ENCODE measurements at places on chromosomes 6 and 20.

- DNase-seq, result no peak
Observed at GRCh38 chr6:160412993-160413392, 64.8 kb downstream of the SLC22A3 start.

- no peak for DNase-seq
Observed at GRCh38 chr6:121733234-121733633, 297.8 kb downstream of the GJA1 start.

- DNase-seq, result no peak
Observed at GRCh38 chr6:62174548-62174947, 111.5 kb downstream of the KHDRBS2 start.

DNA sequence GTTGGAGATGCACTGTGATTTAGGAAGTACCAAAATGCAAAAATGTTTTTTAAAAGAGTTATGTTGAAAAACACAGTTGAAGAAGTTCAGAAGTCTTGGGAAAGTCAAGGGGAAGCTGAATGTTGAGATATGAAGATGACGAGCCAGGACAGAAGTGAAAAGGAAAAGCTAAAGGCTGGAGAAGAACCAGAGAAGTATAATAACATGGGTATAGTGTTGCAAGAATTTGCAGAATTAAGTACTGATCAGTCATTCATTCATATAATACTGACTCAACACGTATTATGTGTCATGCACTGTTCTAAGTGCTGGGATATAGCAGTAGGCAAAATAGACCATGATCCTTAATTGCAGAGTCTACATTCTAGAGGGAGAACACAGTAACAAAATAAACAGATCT is 432.8 kb downstream of the CDC5L start:
- DNase-seq, result no peak

DNA sequence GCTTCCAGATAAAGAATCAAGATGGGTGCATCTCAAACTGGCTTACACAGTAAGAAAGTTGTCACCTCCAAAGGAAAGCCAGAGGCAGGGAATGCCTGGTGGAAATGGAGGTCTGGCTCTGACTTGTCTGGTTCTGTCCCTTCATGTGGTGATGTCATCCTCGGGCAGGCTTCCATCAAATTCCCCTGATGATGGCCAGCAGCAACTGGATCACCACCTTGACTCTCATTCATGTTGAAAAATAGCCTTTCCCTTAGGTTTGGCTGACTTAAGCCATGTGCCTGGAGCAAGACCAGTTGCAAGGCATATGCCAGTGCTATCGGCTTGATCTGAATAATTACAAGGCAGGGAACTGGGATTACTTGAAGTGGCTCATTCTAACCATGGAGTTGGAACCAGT is 28.8 kb downstream of the IMPG1 start:
- DNase-seq, result no peak

- no peak for DNase-seq
Observed at GRCh38 chr20:13264907-13265306, 43.8 kb downstream of the ISM1 start.

DNA sequence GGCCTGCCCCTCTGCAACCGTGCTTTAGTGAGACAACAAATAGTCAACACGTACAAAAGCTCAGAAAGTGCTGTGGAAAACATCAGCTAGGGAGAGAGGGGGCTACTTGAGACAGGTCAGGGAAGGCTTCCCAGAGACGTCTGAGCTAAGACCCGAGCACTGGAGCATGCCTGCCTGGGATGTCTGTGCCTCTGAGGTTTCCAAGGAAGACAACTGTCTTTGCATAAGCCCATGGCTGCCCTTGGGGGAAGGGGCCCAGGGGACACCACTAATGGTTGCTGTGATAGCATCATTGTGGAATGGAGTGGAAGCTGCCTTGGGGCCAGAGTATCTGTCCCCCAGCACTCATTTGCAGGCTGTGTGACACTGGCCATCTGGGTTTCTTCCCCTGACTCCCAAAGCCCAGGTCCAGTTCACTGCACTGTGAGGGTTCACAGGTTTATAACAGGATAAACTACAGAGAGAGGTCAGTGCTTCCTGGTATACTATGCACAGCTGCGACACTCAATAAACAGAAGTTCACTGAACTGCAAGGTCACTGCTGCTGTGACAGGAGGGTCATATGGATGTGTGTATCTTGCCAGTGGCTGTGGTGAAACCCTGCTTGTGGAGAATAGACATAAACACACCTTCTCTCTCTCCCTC is 1.5 kb upstream of the ARFGEF2 start:
- DNase-seq, result peak; percentile 60

DNA sequence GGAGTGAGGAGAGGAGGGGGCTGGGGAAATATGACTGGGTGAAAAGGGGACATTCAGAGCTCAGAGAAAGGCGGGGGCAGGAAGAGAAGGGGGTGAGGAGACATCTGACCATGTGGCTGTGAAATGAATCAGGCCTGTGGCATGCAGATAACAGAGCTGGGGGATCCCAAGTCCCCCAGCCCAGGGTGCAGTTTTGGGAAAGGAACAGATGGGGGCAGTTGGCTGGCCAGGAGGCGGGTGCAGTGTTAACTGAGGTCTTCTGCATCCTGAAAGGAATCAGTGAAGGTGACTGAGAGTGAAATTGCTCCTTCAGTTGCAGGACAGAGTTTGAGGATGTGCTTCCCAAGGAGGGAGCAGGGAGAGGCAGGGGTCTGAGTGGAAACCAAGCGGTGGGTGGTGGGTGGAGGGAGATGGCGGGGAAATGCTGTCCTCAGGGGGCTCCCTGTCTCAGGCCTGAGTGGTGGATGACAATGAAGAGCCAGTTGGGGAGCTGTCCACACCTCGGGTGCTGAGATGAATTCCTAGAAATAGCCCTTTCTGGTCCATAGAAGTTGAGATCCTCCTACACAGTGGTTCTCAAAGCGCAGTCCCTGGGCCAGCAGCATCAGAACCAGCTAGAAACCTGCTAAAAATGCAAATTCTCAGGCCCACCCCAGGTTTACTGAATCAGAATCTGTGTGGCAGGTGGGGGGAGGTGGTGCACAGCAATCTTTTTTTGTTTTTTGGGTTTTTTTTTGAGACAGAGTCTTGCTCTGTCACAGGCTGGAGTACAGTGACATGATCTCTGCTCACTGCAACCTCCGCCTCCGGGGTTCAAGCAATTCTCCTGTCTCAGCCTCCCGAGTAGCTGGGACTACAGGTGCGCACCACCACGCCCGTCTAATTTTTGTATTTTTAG is 26.0 kb upstream of the CCDC167 start:
- DNase-seq, result peak; percentile 44

DNA sequence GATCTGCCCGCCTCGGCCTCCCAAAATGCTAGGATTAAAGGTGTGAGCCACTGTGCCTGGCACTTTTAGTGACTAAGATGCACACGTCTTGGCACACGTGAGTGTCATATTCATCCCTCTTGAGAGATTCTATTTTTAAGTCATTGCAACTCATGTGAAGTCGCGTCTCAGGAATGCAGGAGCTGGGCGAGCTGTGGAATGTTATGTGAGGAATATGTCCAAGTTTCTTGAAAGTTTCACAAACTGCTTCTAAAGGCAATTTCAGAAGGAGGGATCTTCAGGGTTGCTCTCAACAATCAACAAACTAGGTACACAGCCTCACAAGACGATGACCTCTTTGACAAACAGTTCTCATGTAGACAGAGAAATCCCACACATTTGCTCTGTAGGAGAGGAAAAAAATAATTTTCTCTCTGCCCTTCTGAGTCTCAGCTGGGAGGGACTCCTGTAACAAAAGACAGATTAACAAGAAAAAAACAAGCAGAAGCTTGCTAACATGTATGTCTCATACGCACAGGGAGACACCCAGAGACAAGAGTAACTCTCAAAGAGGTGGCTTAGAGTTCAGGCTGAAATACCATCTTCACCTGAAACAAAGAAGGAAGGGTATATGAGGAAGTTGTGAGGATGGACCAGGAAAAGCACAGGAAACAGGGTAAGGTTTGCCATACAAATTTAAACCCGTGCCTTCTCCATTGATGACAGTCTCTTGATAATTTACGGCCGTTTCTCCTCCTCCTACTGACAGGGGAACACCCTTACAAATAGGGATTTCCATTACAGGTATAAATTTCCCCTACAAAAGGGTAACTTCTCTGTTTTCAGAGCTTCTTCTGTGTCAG is 45.3 kb upstream of the FAM50B start:
- DNase-seq, result peak; percentile 71

- DNase-seq, result peak; percentile 67
Observed at GRCh38 chr6:16183187-16183664, 54.3 kb downstream of the MYLIP start.

DNA sequence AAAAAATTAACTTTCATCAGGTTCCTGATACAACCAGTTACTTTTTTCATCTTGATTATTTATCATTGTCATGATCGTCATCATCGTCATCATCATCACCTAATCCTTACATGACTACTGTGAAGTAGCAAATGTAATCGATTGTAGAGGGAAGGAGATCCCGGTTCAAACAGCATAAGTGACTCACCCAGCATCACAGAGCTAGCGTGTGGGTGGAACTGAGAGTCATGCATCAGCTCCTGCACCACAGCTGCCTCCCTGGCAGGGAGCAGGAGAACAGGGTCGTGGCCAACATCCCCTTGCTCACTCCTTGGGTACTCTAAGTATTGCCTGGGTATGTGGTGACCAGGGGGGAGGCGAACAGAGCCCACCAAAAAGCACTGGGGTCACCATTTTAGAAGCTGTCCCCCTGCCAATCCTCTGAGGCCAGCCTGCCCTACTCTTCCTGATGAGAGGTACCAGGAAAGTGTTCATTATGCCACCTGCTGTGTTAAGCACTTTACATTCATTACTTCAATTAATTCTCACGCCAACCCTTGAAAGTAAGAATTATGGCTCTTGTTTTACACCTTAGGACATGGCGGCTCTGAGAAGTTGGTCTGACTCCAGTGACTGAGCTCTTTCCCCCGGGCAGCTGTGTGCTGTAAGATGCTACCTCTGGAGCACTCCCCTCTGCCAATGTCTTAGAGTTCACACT is 425.2 kb downstream of the CD83 start:
- DNase-seq, result no peak

GRCh38 chr6:28977341-28978132 is 27.6 kb downstream of the ZNF311 start:
- DNase-seq, result peak; percentile 19

- DNase-seq, result peak; percentile 45
Observed at GRCh38 chr20:59955131-59955796, 3.0 kb upstream of the CDH26 start.

DNA sequence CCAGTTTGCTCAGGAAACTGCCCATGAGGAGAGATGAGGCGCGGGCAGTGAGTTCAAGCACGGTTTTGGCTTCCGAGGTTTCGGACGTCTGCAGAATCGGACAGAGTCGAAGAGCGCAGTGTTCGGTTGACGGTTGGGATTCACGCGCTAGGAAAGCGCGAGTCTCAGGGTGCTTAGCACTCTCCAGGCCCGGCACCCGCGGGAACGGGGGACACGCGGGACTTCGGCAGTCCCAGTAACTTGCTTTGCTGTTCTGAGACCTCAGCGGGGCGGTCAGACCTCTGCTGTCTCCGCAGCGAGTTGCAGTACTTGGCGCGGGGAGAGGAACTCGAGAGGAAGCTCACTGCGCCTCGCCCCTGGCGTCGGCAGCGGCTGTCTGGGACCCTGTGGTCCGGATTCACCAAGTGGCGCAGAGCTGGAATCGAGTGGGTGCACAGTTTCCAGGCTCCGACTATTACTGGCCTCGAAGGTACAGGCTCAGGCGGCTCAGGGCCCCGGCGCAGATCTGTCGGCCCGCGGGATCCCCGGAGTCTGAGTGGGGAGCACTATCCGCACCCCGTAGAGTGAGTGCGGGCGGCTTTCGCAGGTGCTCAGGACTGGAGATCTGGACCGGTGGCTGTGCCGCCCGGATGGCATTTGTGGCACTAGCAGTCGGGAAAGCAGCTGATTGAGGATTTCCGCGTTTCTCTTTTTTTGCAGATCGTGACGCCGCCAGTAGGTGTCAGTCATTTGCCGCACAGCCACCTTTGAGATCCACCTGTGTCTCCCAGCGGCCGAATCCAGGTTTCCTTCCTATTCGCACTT is at the start of gene POM121L2:
POM121L2 (minus strand) TSS at position 128 of the 804 bp plus-strand sequence; CDS start at position 25, 103 bp downstream.
- DNase-seq, result peak; percentile 86

DNA sequence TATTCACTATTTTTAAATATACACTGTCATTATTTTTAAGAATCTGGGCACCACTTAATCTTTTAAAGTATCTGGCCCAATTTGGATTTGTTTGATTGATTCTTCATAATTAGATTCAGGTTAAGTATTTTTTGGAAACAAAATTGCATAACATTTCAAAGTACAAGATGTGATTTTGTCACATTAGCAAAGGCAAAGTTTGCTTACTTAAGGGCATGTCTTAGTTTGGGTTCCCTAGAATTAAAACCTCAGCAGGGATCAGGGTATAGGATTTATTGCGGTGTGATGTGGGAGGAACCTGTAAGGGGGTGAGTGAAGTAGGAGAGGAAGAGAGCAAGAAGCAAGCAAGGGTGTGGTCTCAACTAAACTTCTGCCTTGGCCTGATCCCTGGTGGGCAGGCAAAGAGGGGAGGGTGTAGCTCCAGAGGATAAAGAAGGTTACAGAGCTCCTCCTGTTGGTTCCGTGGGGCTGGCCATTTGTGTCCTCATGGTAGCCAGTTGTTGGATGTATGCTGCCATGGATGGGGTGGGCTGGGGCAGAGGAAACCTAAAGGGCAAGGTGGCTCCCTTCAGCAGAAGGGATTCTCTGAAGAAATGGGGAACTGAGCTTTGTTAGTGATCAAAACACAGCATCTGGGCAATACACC is 668.7 kb upstream of the SLC35B3 start:
- DNase-seq, result no peak

GRCh38 chr6:124040655-124041054 is 237.0 kb downstream of the NKAIN2 start:
- no peak for DNase-seq

DNA sequence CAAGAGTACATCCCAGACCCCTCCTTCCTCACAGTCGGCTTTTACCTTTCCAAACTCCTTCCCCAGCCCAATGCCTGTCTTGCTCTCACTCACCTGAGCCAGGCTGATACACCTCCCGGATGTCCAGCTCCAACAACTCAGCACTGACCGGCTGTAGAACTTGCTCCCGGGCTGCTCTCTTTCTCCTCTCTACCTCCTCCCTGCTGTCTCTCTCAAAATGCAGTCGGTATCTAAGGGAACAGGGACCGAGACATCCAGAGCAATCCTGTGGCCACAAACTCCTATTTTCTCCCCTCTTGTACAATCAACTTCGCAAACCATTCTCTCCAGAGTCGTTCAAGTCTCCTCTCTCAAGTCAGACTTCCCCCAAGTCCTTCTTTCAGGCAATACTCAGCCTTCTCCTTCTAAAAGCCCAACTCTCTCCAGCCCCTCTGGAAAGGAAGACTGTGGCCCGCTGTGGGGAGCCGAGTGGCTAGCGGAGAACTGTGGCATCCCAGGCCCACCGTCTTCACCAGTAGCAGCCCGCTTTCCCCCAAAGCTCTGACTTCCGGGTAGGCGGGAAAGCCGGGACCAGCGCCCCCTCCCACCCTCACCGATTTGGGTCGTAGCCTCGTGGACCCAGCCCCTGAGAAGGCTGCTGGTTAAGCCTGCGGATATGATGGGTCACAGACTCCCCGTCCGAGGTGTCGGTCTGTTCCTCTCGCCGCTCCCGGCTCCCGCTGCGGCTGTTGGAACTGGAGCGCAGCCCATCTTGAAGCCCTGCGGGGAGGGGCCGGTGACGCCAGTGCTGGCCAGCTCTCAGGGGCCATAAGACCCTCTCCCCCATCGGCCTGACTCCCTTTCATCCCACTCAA is 1.1 kb downstream of the GNL1 start:
- DNase-seq, result peak; percentile 77

- no peak for DNase-seq
Observed at GRCh38 chr20:54431156-54431944, 44.0 kb upstream of the DOK5 start.
